Stimulated activated CD8-positive, alpha-beta memory T cell treated with anti-CD3 and anti-CD28 coated beads, Interleukin-7, amount 100 ng/mL, for 48 hours (primary cell): ENCODE measurements at places on chromosomes 7 and 10.

- DNase-seq: no peak
Measured at GRCh38 chr10:11354823-11355222, 256.6 kb downstream of the USP6NL start.

DNA sequence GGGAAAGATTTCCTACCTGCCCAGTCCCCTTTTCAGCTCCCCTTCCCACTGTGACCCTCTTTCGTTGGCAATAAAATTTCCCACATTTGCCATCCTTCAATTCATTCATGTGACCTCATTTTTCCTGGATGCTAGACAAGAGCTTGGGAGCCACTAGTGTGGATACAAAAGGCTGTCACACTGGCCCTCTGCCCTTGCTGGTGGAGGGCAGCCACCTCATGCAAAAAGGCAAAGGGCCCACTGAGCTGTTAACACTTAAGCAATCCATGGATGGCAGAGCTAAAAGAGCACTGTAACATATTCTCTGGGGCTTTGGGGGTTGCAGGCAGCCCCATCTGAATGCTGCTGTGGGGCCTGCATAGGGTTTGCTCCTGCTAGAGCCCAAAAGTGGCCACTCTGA, 315.1 kb downstream of the NEBL start:
- DNase-seq: no peak

DNA sequence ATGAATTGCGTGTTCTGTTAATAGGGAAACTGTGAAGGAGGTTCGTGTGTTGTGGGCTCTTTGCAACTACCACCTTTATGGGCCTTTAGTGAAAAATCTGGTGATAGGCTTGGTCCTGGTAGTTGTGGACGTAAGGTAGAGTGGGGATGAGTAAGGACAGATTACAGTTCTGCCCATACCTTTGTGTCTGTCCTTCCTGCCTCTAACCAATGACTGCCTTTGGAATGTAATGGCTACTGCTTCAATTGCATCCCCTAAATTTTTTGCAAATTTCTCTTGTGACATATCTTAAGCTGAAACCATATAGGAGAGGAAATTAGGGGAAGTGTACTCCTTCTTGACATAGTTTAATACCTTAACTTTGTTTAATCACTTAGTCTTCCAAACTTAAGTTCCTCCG, 82.3 kb downstream of the ADK start:
- DNase-seq: no peak

DNA sequence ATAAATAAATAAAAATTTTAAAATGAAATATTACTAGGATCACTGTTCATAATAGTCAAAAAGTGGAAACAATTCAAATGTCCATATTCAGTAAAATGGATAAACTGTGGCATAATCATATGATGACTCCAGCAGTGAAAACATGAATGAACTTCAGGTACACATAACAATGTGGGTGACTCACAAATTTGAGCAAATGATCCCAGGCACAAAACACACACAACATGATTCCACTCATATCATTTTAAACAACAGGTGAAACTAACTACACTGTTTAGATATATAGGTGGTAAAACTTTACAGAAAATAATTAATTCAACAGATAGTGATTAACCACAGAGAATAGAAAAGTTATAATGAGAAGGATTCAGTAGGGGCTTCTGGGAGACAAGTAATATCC, 14.7 kb upstream of the SAMD8 start:
- DNase-seq: no peak

DNA sequence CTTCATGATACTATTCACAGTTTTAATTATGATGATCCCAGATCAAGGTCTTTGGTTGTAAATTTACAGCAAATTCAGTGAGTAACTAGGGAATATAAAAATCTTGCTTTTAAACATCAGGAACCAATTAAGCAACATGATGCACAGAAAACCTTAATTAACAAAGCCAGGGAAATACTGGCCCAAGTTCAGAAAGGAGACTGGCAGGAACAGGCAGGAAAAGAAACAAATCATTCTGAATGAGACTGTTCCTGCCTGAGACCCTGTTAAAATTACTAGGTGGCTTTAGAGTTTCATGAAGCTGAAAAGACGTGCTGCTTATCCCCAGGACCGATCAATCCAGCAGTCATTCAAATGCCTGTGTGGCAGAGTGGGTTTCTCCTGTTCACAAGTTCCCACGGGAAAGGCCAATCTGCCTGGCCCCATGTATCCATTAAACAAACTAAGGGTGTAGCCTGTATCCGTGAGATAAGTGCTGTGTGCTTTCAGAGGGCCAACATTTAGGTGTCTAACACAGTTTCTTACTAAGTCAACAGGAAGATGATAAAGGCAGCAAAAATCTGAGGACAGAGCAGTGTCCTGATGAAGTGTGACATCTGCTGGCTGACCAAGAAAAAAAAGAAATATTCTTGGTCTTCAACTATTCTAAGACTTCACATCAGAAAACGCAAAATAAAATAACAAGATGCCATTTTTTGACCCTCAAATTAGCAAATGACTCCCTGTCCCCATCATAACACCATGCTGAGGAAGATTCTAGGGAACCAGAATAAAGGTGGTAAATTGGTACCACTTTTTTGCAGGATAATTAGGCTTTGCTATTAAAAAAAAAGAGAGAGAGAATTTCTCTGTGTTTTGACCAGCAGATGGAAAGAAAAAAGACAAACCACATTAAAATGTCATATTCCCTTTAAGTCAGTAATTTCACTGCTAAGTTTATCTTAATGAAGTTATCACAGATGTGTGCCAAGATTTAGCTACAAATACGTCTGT, 34.2 kb downstream of the PUS7 start:
- DNase-seq: no peak

DNA sequence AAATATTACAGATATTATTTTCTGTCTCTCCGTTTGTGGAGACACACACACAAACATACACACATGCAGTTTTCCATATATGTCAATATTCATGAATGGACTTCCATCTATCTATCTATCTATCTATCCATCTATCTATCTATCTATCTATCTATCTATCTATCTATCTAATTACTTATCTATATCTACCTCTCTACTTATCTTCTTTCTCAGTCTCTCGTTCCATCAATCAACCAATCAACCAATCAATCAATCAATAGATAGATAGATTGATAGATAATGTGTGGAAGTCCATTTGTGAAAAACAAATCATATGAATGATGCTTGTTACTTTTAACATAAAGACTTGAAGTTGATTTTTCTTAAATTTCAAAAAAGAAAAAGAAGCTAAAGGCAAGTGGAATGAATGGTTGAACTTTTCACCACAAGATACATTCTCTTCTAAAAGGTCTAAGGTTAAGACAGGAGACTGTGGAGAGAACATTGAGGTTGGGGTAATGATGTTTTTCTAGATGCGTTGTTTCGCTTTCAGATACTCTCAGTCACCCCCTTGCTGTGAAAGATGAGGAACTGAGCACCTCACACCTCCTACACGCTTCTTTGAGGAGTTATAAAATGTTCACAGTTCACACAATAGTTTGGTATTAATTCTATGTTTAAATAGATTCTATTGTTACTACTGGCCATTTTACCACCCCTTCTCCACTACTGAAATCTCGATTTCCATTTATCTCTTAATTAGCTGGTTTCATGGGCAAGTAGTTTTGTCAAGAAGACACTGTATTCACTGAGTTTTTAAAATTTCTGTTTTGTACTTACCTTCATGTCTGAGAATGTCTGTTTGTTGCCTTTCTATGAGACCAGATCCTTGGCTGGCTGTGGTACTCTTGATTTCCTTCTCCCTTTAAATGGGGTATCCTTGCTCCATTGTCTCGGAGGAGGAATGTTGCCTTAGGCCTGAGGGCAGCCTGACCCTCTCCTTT, 114.1 kb downstream of the EMX2 start:
- DNase-seq: no peak

DNA sequence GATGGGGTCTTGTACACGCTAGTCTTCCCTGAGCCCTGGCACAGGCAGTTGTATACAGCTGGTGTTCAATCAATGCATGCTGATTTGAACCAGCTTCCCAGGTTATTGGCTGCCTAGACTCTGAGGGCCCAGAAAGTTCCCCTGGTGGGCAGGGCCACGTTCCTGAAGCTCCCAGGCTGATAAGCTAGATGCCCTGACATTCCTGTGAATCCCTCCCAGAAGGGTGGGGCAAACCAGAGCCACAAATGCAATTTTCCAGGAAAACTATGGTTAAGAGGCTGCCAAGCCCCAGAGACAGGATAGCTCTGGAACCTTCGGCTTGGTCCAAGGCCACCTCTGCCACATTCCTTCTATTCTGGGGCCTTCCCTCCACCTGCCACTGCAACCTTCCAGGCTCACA, 78.2 kb downstream of the FAM53B start:
- no peak for DNase-seq

GRCh38 chr7:121204537-121204936, 124.3 kb upstream of the WNT16 start:
- DNase-seq: no peak

GRCh38 chr10:846126-846685, 85.3 kb downstream of the LARP4B start:
- DNase-seq: no peak

DNA sequence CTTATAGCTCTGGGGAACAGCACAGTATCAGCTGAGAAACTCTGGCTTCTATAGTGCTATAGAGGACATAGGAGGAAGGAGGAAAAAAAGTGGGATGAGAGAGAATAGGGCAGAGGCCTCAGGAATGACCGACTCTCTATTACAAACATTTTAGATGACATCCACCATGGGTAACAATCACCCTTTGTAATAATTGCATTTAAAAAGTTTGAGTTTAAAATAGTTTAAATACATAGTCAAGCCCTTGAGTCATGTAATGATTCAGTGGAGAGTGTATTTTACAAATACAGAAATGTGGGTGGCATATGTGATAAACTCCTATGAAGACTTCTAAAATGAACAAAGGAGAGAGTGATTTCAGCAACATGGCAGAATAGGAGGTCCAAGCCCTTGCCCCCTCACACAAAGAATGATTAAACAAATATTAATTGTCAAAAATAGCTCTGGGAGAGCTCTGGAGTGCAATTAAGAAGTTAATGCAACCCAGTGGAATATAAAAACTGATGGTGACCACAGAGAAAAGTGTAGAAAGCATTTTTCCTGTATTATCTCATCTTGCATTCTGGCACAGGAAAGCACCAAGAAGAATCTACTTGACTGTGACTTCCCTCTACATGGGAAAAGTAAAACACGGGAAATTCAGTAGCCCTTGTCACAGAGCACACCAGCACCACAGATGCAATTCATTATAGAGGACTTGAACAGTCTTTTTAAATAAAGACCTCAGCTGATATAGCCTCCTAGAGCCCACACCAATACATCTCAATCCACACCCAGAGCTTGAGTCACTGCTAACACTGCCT, 569.0 kb upstream of the SORCS1 start:
- DNase-seq: no peak

DNA sequence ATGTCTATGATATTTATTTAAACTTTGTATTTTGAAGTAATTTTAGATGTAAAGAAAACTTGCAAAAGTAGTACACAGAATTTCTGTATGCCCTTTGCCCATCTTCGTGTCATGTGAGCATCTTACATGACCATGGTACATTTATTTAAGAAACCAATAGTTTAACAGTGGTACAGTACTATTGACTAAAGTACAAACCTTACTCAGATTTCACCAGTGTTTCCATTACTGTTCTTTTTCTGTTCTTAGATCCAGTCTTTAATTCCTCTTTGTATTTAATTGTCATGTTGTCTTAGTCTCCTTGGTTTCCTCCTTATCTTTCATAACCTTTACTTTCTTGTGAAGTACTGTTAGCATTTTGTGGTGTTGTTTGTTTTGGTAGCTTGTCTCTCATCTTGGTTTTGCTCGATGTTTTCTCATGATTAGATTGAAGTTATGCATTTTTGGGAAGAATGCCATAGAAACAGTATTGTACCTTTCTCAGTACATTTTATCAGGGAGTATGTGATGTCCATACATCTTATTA, 24.1 kb downstream of the TAX1BP1 start:
- DNase-seq: no peak

DNA sequence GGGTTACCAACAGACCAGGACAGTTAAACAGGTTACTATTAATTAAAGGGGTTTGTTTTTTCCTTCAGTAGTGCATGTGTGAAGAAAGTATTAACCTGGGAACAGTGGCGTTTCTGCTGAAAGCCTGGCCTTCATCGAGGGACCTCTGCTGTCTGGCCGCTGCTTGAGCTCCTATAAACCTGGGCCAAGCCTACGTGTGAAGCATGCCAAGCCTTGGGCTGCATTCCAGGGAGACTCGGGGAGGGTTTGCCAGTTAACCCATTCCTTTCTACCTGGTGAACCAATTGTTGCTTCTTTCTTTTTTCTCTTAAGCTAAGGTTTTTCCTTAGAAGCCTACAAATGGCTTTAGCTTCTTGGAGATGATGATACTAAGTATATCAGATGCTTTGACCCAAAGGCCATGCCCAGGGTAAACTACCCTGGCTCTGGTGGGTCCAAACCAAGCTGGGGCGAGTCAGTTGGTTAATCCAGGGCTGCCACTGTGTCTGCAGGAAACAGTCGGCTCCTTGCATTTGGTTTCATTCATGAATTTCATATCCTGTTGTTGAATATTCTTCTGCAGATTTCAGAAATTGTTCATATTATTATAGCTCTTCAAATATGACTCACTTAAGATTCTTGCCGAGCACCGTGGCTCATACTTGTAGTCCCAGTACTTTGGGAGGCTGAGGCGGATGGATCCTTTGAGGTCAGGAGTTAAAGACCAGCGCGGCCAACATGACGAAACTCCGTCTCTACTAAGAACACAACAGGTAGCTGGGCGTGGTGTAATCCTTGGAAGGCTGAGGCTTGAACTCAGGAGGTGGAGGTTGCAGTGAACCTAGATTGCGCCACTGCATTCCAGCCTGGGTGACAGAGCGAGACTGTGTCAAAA, 23.8 kb downstream of the PFKP start:
- DNase-seq: peak; percentile 58

DNA sequence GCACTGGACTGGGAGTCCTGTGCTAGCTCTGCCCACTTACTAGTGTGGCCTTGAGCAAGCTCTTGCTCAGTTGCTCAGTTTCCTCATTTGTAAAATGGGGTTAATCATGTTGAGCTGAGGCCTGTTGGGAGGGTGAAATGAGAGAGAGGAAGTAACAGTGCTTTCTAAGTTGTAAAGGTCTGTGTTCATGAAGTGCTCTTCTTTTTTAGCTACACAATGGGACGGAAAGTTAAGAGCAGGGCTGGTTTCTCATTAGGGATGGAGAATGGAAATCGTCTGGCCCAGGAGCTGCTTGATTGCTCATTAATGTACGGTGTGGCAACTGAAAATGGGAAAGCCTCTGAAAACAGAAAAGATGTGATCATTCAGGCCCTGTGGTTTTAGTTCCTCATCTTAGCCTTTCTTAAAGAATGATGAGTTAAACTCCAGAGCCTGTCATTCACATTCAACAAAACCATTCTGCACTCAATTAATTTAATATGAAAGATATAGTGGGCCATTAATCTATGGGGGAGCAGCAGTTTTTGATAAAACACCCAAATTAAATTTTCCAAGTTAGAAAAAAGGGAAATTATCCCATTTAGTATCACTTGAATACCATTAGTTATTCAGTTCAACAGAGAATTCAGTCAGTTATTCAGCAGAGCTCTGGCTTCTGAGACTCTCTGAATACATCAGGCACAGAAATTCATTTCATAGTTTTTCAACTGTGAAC, 60.5 kb downstream of the SH2D4B start:
- no peak for DNase-seq

DNA sequence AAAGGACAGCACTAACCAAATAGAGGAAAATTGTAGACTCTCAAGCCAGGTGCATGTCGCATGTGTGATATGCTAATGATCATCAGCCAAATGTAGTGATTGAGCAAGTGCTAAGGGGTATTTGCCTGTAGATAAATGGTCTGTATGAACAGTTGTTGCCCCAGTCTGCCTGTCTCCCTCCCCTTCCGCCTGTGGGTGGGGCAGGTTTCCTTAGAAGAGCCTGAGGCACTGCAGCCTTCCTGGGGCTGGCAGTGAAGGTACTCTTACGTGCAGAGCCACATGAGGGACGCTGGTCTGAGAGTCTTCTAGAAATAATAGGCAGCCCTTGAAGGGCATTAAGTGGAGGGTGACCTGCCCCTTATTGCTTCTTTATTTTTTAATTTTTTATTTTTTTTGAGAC, 152.1 kb downstream of the SNX10 start:
- no peak for DNase-seq
